ENCODE measurements at places on chromosomes 6 and 20.

- DNase-seq = no peak
These were observed 20.3 kb downstream of the GTPBP2 start for GRCh38 chr6:43608807-43609206.

GRCh38 chr6:44176762-44177509 lies 18.3 kb downstream of the CAPN11 start:
- DNase-seq = peak; percentile 60

GRCh38 chr6:13863699-13864155 lies 49.4 kb upstream of the MCUR1 start:
- DNase-seq = no peak

GRCh38 chr6:4253604-4254231 lies 118.3 kb upstream of the ECI2 start:
- DNase-seq = no peak

GRCh38 chr6:131122516-131122915 lies 12.8 kb upstream of the AKAP7 start:
- DNase-seq = no peak

DNA sequence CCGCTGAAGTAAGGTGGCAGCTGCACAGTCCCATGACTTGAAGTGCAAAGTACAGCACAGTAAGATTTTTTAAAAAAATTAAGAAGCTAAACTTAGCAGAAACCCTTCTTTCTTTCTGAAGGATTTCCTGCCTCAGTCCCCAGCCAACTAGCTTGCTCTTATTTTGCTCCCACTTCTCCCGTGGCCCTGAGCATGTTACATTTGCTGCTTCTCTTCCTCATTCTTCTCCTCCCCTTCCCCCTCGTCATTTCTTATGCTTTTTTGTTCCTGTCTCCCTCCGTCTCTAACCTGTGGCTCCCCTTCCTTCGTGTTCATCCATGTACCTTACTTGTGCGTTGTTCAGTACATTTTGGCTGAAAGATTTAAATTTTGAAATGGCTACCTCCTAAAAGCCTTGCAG lies 123.0 kb downstream of the SASH1 start:
- no peak for DNase-seq

GRCh38 chr6:162913206-162913605 lies 185.4 kb downstream of the PACRG start:
- DNase-seq = no peak

GRCh38 chr6:28311139-28311823 lies 24.7 kb downstream of the ZSCAN31 start:
- DNase-seq = no peak

DNA sequence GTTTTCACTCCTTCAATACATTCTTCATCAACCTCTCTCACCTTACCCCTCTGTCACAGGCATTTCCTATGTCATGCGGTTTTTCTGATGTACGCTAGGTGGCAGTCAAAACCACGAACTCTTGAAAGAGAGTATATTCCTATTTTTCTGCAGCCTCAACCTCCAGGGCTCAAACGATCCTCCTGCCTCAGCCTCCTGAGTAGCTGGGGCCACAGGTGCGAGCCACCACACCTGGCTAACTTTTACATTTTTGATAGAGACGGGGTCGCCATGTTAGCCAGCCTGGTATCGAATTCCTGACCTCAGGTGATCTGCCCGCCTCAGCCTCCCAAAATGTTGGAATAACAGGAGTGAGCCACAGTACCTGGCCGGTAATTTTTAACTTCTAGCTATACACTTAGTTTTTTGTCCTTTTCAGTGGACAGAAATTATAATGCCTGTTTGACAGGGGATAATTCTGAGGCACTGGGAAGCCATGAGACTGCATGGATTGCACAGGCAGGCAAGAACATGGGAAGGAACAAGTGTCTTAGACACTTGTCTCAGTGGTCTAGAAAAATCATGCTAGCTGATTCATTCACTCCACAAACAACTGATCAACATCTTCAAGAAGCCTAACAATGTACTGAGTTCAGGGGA lies 22.5 kb upstream of the HFE start:
- DNase-seq = no peak

DNA sequence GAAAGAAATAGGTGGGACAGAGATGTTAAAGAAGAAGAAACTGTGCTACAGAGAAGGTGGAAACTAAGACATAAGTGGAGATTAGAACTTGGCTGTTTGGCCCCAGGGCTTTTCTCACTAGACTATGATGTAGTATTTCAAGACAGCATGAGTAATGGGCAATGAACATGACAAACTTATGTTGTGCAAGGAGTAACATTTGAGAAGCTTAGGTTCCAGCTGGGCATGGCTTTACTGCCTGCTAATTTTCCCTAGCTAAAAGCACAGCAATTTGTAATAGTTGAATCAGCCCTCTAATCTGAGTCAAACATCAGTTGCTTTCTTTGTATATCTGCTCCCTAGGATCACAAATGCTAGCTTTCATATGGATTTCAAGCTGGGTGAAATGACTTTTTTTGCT lies 294.3 kb upstream of the BMP2 start:
- DNase-seq = no peak

- DNase-seq = no peak
These were observed 220.2 kb downstream of the ATXN1 start for GRCh38 chr6:16540804-16541752.

- DNase-seq = no peak
These were observed 5.9 kb downstream of the RPS21 start for GRCh38 chr20:62392621-62393334.

- no peak for DNase-seq
These were observed 131.6 kb downstream of the DST start for GRCh38 chr6:56510984-56511531.

DNA sequence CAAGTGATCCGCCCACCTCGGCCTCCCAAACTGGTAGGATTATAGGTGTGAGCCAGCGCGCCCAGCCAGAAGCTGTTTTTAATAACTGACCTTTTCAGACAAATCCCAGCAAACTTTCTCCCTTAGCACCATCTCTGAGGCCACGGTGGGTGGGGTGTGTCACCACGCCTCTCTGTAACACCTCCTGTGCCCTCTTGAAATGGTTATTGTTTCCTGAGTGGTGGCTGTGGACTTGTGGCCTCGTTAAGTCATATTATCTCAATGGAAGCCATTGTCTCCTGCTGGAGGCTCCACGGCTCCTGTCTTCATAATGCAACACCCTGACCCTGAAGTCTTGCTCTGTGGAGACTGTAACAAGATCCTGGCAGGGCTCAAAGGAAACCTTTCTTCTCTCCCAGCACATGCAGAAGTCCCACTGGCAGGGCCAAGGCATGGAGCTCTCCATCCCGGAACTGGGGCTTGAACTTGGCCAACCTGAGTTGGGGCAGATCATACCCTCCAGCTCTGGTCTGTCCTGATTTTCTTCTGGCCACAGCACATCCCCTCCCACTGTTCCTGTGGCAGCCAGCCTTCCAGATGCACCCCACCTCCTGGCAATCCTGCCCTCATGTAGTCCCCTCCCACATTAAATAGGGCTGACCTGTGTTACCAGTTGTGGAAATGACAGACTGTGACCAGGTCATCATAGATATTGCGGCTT lies 81.1 kb downstream of the SNX5 start:
- DNase-seq = no peak

GRCh38 chr6:136740050-136740974 lies 52.0 kb downstream of the MAP3K5 start:
- no peak for DNase-seq

- no peak for DNase-seq
These were observed 20.2 kb downstream of the LEMD2 start for GRCh38 chr6:33768644-33769120.

GRCh38 chr20:3434232-3434631 lies 26.8 kb upstream of the DNAAF9 start:
- no peak for DNase-seq

DNA sequence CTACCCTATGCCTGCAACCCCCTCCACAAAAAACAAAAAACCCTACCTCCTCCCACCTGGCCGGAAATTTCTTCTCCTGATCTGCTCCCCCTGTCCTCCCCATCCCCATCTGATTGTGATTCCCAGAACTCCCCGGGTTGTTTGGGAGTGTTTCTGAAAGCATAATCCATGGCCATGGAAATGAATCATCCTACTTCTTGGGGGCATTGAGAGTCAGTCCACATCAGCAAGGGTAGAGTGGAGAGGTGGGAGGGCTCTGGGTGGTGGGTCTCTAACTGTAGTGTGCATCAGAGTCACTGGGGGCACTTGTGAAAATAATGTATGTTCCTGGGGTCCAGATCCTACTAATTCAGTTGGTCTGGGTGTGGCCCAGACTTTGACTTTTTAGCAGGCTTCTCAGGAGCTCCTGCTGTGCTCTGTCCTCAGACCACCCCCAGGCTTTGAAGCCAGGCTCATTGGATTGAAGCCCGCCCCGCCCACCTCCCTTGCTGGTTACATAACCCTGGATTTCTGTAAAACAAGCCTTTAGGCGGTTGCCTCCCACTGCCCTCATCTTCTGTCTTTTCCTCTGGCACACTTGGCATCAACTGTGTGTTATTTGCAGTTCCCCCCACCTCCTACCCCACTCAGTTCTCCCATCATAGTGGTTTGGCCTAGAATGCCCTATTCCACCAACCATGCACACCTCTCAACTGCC lies 10.5 kb downstream of the PIGT start:
- no peak for DNase-seq

DNA sequence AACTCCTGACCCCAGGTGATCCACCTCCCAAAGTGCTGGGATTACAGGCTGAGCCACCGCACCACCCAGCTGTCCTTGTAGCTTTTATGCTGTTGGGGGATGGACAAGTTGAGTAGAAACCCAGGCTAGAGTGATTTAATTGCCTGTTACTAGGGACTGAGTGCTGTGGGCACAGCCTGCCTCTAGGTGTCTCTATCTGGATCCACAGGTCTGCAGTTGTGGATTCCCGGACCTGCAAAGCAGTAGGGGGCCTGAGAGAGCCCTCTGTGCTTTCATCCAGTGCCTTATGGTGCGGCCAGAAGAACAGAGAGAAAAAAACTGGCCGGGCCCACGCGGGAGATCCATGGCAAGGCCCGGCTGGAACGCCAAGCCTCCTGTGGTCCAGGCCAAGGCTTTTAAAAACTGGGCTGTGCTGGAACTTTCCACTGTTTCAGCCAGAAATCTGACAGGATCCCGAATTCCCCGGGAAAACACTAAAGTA lies 5.2 kb downstream of the SIRPA start:
- DNase-seq = peak; percentile 77

DNA sequence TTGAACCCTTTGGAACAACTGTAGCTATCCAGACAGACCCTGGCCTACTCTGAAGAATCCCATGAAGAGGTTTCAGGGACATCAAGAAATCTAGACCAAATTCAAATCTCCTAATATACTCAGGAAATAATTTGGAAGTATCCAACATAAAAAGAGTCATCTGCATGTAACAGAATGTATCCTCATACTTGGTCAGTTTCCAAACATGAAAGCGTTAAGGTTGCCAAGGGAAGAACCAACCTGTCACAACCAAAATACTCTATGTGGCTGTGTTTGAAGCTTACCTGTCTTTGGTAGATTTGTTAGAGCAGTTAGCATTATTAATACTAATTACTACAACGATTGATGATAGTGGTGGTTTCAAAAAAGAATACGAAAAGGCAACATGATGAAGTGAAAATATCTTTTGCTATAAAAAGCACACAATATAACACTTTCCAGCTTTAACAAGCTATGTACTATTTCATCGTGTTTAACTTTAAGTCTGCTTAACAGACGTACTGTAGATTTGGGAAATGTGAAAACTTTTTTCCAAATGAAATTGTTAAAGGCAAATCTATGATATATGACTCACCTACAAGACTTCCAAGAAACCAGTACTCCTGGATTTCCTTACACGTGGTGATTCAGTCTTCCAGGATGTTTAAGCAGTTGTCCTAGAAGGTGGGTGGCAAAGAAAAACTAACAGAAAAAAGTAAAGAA lies 46.6 kb upstream of the ENPP1 start:
- no peak for DNase-seq

DNA sequence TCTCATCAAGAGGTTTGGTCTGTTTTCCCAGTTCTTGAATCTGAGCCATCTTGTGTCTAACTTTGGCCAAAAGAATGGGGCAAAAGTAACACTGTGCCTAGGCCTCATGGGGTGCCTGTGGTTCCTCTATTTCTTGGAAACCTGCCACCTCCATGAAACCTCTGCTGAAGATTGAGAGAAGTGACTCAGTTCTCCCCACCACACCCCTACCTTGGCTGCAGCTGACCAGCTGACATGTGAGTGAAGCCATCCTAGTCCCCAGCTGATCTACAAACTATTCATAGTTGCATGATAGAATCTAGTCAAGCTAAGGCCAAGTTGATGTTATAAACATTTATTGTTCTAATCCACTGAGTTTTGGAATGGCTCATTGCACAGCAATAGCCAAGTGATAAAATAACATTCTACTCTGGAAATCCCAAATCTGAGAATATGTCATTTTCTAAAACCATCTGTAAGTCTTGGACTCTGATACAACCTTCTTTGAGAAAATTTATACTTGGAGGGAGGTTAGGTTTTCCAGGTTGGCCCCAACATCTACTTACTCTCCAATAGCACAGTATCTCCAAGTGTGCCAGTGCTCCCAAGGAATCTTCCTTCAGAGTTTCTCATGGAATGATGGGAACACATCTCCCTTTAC lies 107.0 kb upstream of the SMLR1 start:
- DNase-seq = no peak

- no peak for DNase-seq
These were observed 6.6 kb downstream of the KLHL31 start for GRCh38 chr6:53658992-53659391.

GRCh38 chr6:41785689-41786450 lies 1.6 kb upstream of the TOMM6 start:
- peak; percentile 74 for DNase-seq

DNA sequence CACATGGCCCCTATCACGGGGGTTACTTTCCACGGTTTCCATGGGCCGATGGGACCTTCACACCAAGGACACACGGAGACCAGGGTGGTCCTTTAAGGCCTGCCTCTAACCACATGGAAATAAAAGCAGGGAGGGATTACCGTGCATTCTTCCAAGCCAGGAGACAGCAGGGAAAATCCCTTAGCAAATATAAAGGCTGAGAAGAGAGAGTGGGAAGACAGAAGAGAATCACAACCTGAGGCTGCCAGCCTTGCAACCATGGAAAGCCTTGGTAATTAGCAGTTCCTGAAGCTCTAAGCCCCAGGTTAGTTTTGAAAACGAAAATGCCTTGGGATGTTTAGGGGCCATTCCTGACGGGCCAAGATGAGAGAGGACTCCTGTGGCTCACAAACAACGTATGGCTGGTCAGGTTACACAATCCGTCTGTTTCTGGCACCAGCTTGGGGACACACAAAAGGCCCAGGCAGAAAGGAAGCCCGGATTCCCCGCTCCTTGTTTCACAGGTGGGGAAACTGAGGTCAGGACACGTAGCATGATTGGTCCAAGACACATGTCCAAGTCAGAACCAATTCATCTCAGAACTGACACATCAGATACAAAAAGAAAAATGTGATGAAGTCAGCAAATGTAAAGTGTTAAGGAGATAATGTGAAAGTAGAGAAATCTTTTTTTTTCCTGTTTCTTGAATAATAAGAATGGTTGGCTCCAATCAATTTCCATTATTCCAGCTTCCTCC lies 2.8 kb downstream of the PREX1 start:
- DNase-seq = no peak

- DNase-seq = no peak
These were observed 101.6 kb downstream of the RAMACL start for GRCh38 chr6:166484863-166485262.

DNA sequence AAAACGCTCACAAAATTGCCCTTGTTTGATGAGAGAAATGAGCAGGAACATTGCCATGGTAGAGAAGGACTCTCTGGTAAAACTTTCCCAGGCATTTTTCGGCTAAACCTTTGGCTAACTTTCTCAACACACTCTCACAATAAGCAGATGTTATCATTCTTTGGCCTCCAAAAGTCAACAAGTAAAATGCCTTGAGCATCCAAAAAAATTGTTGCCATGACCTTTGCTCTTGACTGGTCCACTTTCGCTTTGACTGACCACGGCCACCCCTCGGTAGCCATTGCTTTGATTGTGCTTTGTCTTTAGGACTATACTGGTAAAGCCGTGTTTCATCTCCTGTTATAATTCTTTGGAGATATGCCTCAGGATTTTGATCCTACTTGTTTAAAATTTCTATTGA lies 41.1 kb upstream of the PREP start:
- no peak for DNase-seq

All from left forelimb (tissue), 1 donor.